ENCODE measurements at places on chromosomes 2 and 18.

DNA sequence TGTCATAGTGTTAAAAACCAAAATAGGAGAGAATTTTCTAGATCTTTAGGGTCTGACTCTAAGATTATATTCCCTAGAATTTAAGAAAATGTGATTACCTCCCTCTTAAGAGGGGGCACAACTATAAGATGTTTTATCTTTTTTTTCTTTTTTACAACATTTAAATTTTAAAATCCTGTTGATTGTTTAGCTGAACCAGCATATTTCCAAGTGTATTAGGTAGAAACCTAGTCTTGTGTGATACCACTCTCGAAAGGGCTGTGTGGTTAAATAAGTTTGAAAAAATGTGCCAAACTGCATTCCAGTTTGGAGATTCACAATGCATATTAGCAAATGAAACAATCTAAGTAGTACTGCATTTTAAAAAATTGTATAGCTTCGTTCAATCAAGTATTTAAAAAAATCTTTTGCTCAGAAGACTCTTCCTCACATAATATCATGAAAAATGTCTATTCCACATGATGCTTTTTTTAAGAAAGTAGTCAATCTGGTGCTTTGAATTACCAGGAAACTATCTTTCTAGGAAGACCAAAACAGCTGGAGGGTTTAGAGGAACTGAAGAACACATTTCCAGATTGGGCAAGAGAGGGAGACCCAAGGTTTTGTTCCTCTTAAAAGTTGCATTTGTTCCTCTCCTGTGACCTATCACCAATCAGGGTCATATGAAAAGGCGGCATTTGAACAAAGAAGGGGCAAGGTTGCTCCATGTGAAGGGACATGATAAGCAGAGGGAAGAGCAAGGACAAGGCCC is 98.8 kb downstream of the DPP4 start:
- H3K27me3 ChIP-seq = no peaks in the 10 kb centered on the region
- peaks cover 47% of the 10 kb centered on the region for H3K4me1 ChIP-seq
- peaks cover 47% of the 10 kb centered on the region for H3K36me3 ChIP-seq
- no peak for DNase-seq

DNA sequence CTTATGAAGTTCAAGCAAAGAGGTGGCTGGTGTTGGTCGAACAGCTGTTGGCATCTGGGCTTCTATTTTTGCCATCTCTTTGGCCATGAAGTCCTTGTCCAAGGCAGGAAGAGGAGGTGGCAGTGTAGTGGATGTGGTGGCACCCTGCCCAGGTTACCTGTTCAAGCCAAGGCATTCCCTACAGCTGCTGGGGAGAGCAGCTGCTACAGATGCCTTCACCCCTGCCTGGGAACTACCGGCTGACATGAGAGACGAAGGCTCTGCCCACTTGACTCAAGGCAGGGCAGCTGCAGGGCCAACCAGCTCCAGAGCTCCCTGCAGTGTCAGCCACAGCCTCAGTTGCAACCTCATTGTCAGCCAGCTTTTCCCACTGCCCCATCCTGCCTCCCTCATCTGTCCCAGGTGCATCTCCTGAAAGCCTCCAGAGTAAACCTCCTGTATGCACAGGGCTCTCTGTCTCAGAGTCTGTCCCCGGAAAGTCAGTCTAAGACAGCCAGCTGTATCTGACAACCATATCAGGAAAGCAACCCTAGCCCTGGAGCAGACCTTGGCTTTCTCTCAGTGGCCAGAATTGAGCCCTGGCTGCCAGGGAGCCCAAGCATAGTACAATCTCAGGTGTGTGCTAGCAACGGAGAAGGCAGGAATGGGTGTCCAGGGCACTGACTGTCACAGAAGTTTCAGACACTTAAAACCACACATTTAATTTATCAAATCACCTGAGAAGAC is 115.9 kb downstream of the RPIA start:
- H3K27me3 ChIP-seq = peaks cover 6% of the 10 kb centered on the region
- no peak overlapping the region for H3K27ac ChIP-seq
- no peak overlapping the region for H3K4me3 ChIP-seq
- DNase-seq = no peak

GRCh38 chr2:145413261-145414030 is 893.5 kb upstream of the ZEB2 start:
- peaks cover 30% of the 10 kb centered on the region for H3K4me1 ChIP-seq
- no peak for DNase-seq
- peaks cover 32% of the 10 kb centered on the region for H3K36me3 ChIP-seq
- peaks cover 54% of the 10 kb centered on the region for H3K27me3 ChIP-seq
- no peak overlapping the region for H3K4me3 ChIP-seq

DNA sequence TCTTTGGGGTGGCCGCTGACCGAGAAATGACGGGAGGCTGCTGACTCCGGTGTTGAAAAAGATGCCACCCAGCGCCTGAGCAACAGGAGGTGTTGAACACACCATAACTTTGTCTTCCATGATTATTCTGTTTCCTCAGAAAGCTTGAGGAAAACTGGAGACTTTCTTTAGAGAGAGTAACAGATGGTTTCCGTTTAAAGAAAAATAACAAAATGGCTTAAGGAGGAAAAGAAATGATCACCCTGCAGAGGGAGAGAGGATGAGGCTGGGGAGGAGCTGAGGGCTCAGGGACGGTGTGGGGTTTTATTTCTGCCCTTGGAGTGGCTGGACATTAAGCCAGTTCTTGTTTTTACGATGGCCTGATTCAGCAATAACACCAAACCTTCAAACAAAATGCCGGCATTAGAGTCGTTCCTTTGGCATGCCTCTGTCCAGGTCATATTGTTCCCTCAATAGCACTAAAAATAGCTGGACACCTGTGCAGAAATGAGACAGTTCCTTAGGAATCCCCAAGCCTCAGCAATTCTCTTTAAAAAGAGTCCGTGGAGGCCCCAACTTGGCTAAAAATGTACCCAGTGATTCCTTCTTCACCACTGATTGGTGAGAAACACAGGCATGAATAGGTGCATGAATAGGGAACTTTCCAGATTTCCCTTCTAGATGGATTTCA is 182.4 kb downstream of the ALPK2 start:
- no peak overlapping the region for H3K27ac ChIP-seq
- no peak overlapping the region for H3K4me3 ChIP-seq
- no peaks in the 10 kb centered on the region for H3K36me3 ChIP-seq
- no peaks in the 10 kb centered on the region for H3K4me1 ChIP-seq

DNA sequence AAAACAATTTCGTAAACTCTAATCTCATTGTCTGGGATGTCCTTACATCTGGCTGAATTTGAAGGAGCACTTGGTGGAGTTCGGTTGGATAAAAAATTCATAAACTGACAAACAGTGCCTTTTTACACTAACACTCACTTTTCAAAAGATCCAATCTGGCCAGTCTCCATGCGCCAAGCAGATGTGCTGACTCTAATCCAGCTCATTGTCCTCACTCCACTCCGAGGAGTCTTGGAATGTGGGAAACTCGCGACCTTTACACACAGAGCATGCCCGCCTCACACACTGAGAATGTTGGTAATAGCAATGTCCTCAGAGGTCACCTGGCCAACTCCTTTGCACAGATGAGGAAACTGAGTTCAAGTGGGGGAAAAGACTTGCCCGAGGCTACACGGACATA is 66.8 kb downstream of the XDH start:
- H3K27ac ChIP-seq = no peak overlapping the region
- H3K4me3 ChIP-seq = no peak overlapping the region
- no peaks in the 10 kb centered on the region for H3K36me3 ChIP-seq
- peaks cover 21% of the 10 kb centered on the region for H3K27me3 ChIP-seq

DNA sequence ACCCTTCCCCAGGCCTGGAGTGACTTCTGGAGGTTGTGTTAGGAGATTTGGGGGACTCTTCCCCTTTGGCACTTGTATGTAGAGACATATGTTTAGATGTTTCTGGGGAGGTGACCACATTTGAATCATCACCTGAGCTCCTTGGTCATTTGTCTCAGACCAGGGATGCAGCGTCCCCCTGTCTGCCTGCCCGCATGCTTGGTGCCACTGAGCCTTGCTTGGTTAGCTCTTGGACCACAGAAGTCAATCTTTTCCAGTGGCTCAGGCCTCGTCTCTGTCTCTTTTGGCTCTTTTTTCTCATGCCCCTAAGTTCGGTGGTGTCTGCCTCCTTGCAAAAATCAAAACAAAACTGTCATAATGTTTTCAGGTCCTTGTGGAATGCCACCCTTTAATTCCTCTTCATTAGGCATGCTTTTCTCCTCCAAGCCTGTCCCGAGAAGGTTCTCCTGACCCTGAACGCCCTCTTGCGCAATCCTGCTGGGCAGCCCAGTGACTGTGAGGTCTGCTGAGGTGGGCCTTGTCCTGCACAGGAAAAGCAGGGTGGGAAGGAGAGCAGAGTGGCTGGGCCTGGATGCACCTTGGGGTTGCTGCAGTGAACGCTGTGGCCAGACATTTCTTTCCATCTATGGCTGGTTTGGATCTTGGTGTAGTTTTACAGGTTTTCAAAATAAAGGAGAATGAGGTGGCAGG is 24.9 kb downstream of the GLI2 start:
- no peak overlapping the region for H3K4me3 ChIP-seq
- no peak overlapping the region for H3K27ac ChIP-seq
- peaks cover 17% of the 10 kb centered on the region for H3K27me3 ChIP-seq
- no peaks in the 10 kb centered on the region for H3K4me1 ChIP-seq
- DNase-seq = no peak
- no peaks in the 10 kb centered on the region for H3K36me3 ChIP-seq

DNA sequence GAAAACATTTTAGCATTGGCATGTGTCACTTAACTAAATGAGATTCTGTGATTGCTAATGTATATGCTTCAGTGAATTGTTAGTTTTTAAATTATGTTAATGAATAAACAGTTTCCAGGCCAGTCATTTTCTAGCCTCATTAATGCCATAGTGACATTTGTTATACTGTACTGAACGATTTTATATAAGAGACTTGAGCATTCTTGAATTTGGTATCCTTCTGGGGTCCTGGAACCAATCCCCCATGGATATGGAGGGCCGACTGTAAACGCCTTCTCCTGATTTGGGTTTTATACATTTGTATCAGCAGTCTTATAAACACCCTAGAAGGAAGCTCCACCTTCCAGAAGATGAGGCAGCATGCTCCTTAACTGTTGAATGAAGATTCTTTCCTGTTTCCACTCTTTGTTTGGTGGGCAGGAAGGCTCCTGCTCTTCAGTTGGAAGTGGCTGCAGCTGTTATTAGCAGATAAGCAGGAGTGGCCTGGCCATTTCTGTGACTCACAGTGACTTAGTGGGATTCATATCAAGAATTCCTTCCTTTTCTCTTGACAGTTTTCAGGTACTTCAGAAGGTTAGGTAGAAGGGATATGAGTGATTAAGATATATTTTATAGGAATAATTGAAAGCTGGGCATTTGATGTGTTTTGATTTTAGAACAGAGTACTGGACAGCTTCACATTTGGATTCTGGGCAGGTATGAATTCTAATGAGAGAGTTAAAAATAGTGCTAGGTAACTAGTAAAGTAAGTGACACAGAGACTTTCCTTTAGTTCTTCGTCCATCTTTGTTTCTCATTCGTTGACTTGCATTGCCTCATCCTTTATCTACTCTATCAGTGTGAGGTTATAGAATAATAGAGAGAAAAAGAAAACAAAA is 124.9 kb downstream of the PLCL1 start:
- H3K4me3 ChIP-seq = no peak overlapping the region
- H3K36me3 ChIP-seq = no peaks in the 10 kb centered on the region
- no peak for DNase-seq
- H3K27me3 ChIP-seq = no peaks in the 10 kb centered on the region

DNA sequence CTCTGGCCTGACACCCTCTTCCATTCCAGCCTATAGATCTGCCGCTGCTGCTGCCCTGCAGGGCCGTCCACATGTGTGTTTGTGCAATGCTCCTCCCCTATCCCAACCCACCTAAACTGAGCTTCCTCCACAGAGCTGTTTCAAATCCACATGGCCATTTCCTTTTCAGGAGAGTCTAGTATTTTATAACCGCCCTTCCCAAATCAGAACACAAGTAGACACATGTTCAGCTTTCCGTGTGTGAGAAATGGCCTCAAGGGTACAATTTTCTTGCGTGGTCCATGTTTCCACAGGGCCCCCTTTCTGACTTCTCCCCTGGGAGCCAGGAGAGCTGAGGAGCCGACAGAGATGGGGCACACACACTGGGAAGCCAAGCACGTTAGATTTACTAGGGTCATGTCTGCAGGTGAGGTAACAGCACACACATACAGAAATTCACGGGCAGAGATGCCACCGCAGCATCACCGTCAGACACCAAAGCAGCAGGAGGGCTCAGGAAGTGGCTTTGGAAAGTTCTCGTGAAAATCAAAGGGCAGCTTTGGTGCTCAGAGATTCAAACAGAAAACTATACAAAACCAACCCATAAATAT is 102.9 kb upstream of the TGFA start:
- H3K4me3 ChIP-seq = peak overlapping the region; percentile 39
- no peaks in the 10 kb centered on the region for H3K36me3 ChIP-seq
- DNase-seq = no peak
- peaks cover 11% of the 10 kb centered on the region for H3K27me3 ChIP-seq

GRCh38 chr2:174607584-174607983 is 10.0 kb upstream of the WIPF1 start:
- H3K4me3 ChIP-seq = peak overlapping the region; percentile 56
- H3K27ac ChIP-seq = peak overlapping the region; percentile 87
- DNase-seq = no peak
- no peaks in the 10 kb centered on the region for H3K27me3 ChIP-seq
- H3K4me1 ChIP-seq = peaks cover 82% of the 10 kb centered on the region

- no peak overlapping the region for H3K4me3 ChIP-seq
- H3K4me1 ChIP-seq = peaks cover 11% of the 10 kb centered on the region
- H3K27me3 ChIP-seq = peaks cover 5% of the 10 kb centered on the region
- H3K27ac ChIP-seq = no peak overlapping the region
- no peak for DNase-seq
- H3K36me3 ChIP-seq = no peaks in the 10 kb centered on the region
These were observed 277.2 kb downstream of the AGPS start for GRCh38 chr2:177669625-177670330.

Measured in activated naive CD8-positive, alpha-beta T cell treated with anti-CD3 and anti-CD28 coated beads, Interleukin-2, amount 10 ng/mL, durations not matched to agents 7 days and 5 days (primary cell).